ENCODE measurements at places on chromosomes 3 and 15.

GRCh38 chr15:78363381-78363734, 23.2 kb downstream of the CRABP1 start:
- no peak for DNase-seq

GRCh38 chr3:150885535-150885934, 19.7 kb downstream of the MINDY4B start:
- no peak for DNase-seq

DNA sequence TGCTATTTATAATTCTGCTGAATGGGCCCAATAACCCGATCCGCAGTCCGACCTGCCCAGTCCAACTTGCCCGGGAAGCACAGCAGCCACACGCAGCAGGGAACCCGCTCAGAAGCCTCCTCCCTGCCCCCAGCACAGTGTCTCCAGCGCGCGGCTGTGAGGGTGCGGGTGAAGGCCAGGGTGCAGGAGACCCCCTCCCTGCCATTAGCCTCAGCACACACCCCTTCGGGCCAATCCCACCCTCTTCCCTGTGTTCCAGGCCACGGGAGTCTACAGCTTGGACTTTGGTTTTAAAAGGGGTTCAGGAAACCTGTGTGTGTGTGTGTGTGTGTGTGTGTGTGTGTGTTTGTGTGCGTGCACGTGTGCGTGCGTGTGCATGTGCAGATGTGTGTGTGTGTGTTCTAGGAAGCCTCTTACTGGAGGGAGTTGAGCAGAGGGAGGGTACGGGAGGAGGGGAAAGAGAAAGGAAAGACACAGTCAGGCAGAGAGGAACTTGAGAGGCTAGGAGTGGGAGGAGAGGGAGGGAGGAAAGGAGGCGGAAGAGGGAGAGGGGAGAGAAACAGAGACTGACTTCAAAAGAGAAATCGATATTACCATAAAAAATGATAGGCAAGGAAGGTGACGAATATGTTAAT, 34.2 kb downstream of the ATP2B2 start:
- no peak for DNase-seq

- DNase-seq: no peak
Measured at GRCh38 chr3:185056908-185057307, 96.0 kb downstream of the C3orf70 start.

- no peak for DNase-seq
Measured at GRCh38 chr3:78871048-78871447, 896.8 kb downstream of the ROBO1 start.

- DNase-seq: no peak
Measured at GRCh38 chr3:171954690-171955383, 84.5 kb upstream of the FNDC3B start.

DNA sequence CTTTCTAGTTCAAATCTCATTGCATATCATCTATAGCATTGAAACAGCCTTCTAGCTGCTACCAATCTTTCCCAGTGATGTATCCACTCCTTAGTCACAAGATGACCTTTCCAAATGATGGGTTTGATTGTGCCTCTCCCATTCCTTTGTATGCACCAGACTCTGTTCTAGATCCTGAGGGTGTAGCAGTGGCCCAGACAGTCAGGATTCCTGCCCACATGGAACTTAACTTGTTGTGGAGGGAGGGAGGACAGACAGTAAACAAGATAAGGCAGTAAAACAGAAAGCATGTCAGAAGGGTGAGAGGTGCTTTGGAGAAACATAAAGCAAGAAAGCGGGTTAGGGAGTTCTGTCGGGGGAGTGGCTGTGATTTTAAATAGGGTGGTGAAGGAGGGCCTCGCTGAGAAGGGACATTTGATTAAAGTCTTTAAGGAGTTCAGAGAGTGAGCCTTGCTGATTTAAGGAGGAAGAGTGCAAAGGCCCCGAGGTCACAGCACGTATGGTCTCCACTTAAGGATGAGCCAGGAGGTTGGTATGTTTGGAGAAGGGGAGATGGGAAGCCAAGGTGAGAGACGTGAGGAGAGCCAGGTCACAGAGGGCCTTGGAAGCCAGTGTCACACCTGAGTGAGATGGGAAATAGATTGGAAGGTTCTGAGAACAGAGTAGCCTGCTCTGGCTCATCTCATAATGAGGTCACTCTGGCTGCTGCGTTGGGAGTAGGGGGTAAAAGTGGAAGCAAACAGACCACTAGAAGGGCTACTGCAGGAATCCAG, 38.3 kb downstream of the FAM43A start:
- DNase-seq: no peak

DNA sequence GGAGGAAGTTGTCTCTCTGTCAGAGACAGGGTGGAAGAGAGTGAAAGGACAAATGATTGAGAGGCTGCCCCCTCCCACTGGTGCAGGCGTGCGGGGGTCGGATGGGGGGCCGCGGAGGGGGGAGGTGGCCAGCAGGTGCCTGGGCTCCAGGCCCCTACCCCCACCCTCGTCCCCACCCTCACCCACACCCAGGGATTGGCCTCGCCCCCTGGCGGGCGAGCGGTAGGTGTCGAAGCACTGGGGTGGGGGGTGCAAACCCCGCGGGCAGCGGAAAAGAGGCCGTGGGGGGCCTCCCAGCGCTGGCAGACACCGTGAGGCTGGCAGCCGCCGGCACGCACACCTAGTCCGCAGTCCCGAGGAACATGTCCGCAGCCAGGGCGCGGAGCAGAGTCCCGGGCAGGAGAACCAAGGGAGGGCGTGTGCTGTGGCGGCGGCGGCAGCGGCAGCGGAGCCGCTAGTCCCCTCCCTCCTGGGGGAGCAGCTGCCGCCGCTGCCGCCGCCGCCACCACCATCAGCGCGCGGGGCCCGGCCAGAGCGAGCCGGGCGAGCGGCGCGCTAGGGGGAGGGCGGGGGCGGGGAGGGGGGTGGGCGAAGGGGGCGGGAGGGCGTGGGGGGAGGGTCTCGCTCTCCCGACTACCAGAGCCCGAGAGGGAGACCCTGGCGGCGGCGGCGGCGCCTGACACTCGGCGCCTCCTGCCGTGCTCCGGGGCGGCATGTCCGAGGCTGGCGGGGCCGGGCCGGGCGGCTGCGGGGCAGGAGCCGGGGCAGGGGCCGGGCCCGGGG, at the start of gene KAT2B:
TSS of gene KAT2B (plus strand) at position 682 of the 783 bp plus-strand sequence. CDS start at position 714, 32 bp downstream.
- DNase-seq: peak; percentile 71

DNA sequence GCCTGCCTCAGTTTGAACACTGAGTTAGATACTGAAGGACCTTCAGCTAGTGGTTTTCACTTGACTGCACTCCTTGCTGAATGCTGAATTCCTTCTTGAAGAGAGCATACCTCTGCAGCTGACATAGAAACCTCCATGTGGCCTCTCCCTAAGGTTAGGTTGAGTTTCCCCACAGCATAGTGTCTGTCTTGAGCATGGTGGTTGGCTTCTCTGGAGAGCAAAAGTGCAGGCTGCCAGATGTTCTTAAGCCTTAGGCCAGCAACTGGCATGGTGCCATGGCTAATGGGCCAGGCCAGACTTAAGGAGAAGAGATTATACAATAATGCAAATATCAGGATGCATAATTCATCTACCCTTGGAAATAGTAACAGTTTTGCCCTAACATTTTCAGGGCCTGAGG, 545.6 kb upstream of the ZNF385D start:
- DNase-seq: no peak

DNA sequence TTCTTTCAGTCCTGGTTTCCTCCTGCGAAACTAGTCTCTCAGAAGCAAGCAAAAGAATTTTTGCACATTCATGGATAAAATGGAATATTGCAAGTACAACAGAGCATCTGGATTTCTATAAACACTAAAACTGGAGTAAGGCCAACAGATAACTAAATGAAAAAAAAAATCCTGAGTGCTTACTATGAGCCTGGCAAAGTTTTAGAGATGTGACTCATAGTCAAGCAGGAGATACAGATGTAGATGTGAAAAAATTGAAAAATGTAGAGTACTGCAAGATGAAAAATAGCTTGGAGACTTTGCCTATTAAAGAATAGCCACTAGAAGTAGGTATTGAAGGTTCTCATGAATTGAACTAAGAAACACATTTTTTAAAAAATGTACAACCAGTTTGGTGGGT, 397.4 kb downstream of the OTOL1 start:
- DNase-seq: no peak

- DNase-seq: no peak
Measured at GRCh38 chr3:127170814-127171213, 22.1 kb upstream of the PRR23E start.

DNA sequence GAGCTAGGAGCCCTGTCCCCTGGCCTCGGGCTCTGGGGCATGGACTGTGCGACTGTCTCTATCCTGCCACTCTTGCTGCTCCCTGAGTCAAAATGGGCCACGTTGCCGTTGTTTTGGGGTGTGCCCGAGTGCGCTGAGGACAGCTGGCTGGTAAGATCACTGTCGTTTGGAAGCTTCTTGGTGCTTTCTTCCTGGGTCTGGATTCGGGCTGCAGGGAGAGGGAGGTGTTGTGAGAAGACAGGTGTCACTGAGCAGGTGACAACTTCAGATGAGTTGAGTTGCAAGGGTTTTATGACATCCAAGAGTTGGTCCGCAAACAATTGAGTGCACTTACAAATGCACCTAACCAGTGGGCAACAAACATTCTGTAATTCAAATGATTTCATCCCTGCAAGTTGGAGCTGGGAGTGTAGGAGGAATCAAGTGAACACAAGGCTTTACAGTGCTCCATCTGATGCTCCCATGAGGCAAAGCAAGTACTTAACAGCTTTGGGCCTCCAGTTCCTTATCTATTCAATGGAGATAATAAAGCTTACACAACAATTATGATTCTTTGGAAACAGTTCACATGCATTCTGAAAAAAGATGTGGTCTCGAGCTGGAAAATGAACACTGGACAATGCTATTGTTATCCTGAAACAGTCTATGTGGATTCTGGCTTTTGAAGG, 11.0 kb upstream of the STARD5 start:
- DNase-seq: no peak

GRCh38 chr3:125168711-125169393, 43.7 kb downstream of the SLC12A8 start:
- DNase-seq: no peak

DNA sequence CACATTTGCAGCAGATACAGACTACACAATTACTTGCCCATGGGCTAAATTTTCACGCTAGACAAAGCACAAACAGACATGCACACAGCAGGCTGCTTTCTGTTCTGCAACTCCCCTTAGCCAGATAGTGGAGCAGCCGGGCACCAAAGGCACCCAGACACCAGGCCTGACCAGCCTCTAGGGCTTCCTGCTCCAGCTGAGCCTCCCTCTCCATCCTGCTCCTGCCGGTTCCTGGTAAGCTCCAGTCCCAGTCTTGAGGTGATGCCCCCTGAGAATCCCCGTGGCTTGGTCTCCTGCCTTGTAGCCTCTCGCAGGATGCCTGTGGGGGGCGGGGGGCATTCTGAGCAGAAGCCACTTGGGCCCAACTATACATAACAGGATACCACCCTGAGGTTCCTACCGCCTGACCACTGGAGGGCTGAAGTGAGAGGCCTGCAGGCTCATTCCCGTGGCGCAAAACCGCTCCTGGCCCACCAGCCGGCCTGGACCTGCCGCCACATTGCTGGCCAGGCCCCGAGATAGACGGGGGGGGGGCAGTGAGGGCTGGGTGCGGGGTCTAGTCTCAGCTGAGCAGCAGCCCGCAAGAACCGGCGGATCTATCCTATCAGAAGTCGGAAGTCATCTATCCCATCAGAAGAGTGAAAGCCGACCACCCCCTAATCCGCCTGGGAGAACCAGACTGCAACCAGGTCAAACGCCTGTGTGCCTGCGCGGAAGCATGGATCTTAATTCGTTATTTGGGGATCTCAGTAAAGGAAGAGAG, 3.9 kb downstream of the FOXL2 start:
- no peak for DNase-seq

- DNase-seq: no peak
Measured at GRCh38 chr15:81254277-81254915, 57.7 kb downstream of the IL16 start.

GRCh38 chr3:129315223-129315997, 36.7 kb downstream of the HMCES start:
- DNase-seq: no peak

DNA sequence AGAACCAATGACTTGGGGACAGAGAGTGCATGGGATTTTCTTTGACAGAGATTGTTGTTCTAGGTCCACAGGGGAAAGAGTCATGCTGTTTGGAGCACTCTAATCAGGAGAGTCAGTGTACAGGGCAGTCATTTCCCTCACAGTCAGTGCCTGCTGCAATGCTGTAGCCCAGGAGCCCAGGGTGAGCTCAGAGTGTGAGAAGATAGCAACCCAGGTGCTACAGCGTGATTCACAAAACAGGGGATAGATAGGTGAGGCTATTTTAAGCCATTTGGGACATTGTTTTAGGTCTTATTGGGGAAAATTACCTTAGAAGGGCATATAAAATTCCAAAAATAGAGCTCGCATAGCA, 37.3 kb downstream of the LNP1 start:
- no peak for DNase-seq

DNA sequence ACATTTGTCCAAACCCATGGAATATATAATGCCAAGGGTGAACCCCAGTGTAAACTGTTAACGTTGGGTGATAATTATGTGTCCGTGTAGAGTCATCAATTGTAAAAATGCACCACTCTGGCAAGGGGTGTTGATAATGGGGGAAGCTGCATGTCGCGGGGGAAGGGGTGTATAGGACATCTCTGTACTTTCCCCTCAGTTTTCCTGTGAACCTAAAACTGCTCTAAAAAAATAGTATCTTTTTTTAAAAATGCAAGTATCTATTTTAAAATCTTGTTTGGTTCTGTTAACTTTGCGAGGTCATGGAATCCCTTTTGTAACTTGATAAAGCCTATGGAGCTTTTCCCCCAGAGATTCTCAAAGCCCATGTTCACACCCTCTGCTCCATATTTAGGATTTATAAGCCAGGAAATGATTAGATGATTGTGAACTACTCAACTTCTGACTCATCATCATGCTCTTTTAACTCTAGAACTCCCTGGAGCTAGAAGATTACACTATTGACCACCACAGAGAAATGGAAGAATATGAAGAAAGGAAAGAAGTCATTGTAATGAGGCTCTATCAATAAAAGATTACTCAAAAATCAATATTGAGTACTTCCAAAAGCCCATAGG, 56.1 kb upstream of the C3orf49 start:
- no peak for DNase-seq

DNA sequence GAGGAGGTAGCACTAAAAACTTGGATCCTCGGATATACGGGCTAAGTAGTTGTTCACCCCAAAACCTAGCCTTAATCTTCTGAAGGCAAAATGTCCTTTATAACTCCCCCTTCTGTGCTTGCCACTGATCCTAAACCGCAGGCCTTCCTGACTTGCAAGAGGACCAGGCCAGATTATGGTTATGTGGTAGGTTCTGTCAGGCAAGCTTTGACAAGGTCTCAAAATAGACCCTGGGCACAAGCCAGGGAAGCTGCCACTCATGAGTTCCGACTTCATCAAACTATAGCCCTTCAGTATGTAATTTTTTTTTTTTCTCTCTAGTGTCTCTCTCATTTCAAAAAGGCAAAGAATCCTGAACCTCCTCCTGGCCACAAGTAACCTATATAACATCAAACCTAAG, 3.2 kb downstream of the LRRFIP2 start:
- no peak for DNase-seq

DNA sequence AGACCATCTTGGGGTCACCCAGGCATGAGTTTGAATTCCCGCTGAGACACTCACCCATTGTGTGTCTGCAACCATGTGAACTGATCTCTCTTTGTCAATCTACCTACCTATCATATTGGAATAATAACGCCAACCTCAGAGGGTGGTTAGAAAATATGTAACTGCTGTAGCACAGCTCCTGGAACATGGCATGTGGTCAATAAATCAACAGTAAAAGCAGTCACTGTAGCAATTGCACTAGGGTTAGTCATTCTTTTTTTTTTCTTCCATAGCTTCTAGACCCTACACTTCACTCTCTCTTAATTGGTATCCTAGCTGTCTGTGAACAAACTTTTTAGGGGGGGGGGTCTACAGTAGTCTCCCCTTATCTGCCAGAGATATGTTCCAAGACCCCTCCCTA, 64.2 kb upstream of the SLCO2A1 start:
- DNase-seq: no peak

All from stimulated activated CD4-positive, alpha-beta T cell treated with anti-CD3 and anti-CD28 coated beads, TNF-alpha, amount 100 ng/mL, for 4 hours (primary cell).